ENCODE measurements at places on chromosomes 4 and X. TPM values are rescaled to one million over a fixed set of nuclear protein-coding genes. Genes with fewer than 3 reads are reported as not detected.

DNA sequence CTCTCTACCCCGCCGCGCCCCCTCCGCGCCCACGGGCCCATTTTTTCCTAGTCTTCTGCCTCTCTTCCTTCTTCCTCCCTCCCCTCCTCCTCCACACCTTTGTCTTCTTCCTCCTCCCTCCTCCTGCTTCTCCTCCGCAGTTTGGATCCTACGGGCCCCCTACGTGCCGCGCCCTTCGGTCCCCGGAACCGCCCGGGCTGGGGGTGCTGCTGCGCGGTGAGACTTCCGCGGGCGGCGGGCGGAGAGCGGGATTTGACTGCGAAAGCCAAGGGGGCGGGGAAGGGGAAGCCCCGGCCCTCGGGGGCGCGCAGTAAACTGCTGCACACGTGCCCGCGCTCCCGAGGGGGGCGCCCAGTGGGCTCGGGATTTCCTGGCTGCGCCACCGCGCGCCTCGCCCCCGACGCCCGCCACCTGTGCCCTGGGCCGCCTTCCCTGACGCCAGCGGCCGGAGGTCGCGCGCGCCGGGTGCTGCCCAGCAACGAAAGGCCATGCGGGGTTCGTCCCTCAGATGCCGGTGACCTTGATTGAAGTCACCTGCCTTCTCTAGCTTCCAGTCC, 3.3 kb upstream of the NKX3-2 start:
- DNase-seq = no peak

DNA sequence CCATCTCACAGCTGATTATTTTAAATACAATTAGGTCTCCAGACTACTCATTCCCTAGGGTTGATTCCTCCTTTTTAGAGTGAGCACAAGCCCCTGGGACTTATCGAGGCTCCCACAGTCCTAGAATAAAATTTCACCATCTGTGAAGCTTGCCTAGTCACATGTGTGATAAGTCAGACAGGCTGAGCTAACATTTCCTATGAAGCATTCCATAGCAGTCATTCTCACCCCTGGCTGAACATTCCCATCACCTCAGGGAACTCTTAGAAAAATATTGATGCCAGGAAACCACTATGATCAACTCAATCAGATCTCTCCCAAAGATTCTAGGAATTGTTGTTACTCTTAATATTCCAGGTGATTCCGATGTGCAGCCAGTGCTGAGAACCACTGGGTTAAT, 37.7 kb downstream of the ARHGEF9 start:
- DNase-seq = no peak

GRCh38 chr4:142104041-142104440, 467.7 kb downstream of the IL15 start:
- DNase-seq = no peak

GRCh38 chrX:32642283-32642682, 569.1 kb downstream of the DMD start:
- DNase-seq = no peak

EXOSC9 gene
- total RNA-seq = 18.9 TPM

GDPD2 gene
- total RNA-seq = 84.4 TPM

GRCh38 chr4:155666344-155667221, at the start of gene GUCY1A1:
GUCY1A1 (plus strand) TSS chr4:155666848; CDS start chr4:155696868, 30,020 bp downstream.
- no peak for DNase-seq

TXK gene
- total RNA-seq = 3.9 TPM

DNA sequence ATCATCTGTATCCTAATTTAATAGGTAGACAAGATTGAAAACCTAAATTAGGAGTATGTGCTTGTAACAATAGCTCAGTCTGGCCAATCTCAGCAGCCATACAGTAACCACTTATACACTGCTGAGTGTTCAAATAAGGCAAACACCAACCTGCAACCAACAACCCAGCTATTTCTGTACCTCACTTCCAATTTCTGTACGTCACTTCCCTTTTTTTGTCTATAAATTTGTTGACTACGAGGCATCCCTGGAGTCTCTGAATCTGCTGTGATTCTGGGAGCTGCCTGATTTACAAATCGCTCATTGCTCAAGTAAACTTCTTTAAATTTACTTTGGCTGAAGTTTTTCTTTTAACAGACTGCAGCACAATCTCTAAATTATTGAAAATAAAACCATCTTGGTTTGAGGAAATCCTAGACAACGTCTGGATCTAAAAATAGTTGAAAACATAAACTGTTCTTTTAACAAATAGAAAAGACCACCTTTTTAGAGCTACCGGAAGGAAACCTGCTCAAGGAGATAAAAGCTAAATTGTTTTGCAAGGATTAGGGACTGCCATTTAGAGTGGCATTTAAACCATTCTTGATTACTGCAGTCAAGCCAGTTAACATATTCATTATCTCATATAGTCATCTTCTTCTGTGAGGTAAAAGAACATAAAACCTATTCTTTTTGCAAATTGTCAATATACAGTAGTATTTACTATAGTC, 778.1 kb downstream of the SH3BGRL start:
- no peak for DNase-seq

ASB11 gene
- not detected for total RNA-seq

TBC1D9 gene
- total RNA-seq = 13.0 TPM

All from Peyer's patch (tissue), 4 donors.